Stimulated activated CD8-positive, alpha-beta memory T cell treated with anti-CD3 and anti-CD28 coated beads, Interleukin-4, amount 100 ng/mL, for 1 hour (primary cell): ENCODE measurements at places on chromosomes 13 and 19.

- DNase-seq: no peak
Measured at GRCh38 chr13:91050970-91051369, 296.5 kb upstream of the MIR17HG start.

DNA sequence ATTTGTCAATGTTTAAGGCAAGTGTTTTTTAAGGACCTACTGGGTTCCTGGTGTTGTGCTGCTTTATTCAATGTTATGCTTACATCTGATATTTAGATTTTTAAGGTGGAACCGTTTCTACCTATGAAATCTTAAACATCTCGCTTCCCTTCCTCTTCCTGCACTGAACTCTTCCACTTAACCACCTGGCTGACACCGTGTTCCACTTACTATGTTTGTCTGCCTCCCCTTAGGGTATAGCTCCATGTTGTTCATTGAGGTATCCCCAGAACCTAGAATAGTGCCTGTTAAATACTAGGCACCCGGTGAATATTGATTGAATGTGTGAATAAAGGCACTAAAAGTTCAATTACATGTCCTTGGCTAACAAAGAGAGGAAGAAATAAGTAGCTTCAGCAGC is 104.9 kb downstream of the RNF17 start:
- DNase-seq: no peak

DNA sequence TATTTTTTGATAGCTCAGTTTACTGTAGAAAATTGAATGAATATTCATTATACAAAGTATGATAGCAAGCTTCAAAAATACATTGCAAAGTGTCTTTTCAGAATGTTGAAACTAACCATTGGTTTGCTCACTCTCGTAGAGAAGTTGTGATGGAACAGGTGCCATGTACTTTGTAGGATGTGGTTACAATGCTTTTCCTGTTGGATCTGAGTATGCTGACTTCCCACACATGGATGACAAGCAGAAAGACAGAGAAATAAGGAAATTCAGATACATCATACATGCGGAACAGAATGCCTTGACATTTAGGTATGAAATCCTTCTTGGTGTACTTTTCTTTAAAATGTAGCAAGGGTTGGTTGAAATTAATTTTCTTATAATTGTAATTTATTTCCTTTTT is 30.5 kb downstream of the CDADC1 start:
- no peak for DNase-seq

- no peak for DNase-seq
Measured at GRCh38 chr13:32025730-32026129, 5.8 kb upstream of the FRY start.

GRCh38 chr13:83153848-83154247 is 728.4 kb downstream of the SLITRK1 start:
- DNase-seq: no peak

- no peak for DNase-seq
Measured at GRCh38 chr19:38022791-38023670, 116.0 kb downstream of the SIPA1L3 start.

DNA sequence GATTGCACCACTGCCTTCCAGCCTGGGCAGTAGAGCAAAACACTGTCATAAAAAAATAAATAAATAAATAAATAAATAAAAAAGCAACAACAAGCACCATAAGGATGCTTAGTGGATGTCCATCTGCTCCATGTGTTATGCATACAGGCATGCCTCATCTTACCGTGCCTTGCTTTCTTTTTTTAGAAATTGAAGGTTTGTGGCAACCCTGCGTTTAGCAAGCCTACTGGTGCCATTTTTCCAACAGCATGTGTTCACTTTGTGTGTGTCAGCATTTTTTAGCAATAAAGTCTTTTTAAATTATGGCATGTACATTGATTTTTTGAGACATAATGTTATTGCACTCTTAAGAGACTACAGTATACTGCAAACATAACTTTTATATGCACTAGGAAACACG is 68.3 kb downstream of the PEPD start:
- no peak for DNase-seq

GRCh38 chr13:34044660-34045080 is 226.7 kb downstream of the RFC3 start:
- DNase-seq: no peak

GRCh38 chr13:22278336-22278929 is 607.6 kb downstream of the FGF9 start:
- DNase-seq: peak; percentile 54

DNA sequence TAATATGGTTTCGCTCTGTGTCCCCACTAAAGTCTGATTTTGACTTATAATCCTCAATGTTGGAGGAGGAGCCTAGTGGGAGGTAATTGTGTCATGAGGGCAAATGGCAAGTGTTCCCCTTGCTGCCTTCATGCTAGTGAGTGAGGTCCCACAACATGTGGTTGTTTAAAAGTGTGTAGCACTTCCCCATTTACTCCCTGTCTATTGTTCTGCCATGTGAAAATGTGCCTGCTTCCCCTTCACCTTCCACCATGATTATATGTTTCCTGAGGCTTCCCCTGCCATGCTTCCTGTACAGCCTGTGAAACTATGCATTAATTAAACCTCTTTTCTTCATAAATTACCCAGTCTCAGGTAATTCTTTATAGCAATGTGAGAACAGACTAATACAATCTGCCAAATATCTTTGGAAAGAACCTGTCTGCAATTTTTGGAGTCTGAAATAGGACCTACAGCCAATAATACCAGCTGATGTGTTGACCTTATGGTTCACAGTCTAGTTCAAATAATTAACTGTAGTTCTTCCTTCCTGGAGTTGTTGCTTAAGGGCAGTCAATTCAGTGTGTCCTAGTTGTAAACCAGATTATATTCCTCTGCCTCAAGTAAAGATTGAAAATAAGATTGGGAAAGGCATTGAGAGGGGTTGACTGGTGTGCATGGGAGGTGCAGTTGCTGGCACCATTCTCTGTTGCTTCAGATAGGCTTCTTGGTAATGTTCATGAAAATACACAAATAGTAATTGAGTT is 1442.9 kb downstream of the SLITRK1 start:
- no peak for DNase-seq

DNA sequence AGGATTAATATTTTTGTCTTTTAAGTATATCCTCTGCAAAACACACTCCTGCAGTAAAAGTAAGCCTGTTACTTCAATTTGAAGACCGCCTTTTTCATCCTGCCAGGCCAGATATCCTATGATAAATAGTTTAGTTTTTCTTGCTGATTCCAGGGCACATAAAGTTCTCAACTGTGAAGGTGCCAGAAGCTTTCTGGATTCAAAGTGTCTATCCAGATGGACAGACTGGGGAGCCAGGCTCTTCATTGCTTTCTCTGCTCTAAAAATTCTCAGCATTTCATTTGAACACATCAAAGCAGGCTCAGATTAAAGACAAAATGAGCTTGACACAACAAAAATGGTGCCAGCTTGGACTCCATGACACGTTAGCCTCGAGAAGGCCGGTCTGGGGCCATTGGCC is 53.6 kb upstream of the UBL3 start:
- DNase-seq: no peak

DNA sequence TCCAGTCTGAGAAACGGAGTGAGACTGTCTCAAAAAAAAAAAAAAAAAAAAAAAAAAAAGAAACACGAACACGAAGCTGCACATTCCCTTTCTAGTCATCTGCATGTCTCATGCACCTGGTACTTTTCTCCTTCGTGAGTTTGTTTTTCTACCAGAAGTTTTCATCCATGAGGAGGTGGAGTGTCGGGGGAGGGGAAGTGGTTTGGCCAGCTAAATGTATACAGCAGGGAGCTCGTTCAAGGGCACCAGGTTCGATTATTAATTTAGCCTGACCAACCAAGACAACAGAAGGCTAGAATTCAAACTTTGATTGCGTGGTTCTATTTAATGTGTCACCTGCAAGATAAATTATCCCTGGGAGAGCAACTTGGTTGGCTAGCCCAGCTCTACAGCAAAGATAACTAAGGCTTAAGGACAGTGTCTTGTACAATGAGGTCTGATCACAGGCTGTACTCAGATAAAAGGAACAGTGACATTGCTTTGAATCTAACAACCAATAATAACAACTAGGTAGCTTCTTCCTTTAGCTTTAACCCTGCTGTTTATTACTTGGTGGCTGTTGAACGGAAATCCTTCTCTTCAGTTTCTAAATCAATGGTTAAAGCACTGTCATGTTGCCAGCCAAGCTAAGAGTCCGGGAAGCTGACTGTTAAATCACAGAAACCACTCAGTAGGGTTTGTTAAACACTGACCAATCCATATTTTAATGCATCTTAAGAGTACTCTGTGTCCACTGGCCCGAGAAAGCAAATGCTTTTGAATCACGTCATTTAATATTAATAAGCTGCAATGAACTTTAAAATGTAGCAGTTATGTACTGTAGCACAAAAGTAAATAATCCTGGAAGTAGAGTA is 98.4 kb upstream of the STARD13 start:
- DNase-seq: no peak
